ENCODE measurements at places on chromosomes 2 and 18.
A peak's percentile ranks its signal among the peaks of the same experiment; 100 is the strongest.

DNA sequence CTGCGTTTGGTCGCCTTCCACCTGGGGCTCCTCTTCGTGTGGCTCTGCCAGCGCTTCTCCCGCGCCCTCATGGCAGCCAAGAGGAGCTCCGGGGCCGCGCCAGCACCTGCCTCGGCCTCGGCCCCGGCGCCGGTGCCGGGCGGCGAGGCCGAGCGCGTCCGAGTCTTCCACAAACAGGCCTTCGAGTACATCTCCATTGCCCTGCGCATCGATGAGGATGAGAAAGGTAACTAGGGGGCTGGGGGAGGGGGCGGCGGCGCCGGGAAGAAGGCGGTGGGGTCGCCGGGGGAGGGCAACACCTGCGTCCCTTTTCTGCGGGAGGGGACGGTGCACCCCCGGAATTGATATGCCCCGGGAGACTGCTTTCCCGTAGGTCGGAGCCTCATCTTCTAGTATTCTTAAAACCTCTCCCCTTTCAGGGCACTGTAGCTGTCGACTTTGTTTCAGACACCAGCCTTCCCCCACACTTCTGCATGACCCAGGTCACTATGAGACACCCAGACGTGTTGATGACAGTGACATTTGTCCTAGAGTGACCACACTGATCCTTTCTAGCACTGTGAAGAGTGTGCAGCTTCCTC lies 755 bp downstream of the SPAST start:
- peak; percentile 11 for DNase-seq

DNA sequence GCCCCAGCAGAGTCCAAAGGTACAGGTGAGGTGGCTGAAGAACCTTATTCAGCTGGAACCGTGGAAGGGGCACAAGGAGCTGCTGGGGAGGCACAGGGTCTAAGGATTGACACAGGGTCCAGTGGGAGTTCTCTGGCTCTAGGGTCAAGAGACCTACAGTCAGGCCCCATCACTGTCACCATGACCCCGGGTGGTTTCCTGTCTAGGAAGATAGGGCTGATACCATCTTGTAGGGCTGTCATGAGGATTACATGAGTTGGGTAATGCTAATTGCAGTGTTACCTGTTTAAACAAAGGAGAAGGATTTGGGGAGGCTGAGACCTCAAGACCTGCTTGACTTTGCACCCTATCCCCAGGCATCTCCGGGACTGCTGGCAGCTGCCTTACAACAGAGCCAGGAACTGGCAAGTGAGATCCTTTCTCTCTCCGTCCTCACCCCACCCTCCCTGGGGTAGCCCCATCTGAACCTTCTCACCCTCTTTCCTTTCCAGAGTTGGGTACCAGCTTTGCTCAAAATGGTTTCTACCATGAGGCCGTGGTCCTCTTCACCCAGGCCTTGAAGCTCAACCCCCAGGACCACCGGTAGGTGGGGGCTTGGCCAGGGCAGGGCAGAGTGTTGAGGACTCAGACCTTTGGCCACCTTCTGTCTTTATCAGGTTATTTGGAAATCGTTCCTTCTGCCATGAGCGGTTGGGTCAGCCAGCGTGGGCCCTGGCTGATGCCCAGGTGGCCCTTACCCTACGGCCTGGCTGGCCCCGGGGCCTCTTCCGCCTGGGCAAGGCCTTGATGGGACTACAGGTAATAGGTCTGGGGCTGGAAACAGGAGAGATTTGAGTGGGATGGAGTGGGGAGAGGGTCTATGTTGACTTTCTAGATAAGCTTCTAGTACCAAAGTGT lies 7.5 kb downstream of the LBX2 start:
- no peak for DNase-seq

- no peak for DNase-seq
Observed at GRCh38 chr2:86703704-86704361, 16.3 kb upstream of the RMND5A start.

- DNase-seq = no peak
Observed at GRCh38 chr2:73202156-73203054, at the start of gene NOTO. Gene NOTO, plus strand, starts transcription at chr2:73202574. Its CDS starts 93 bp downstream, at chr2:73202667.

- no peak for DNase-seq
Observed at GRCh38 chr2:1246239-1246638, 167.0 kb upstream of the TPO start.

DNA sequence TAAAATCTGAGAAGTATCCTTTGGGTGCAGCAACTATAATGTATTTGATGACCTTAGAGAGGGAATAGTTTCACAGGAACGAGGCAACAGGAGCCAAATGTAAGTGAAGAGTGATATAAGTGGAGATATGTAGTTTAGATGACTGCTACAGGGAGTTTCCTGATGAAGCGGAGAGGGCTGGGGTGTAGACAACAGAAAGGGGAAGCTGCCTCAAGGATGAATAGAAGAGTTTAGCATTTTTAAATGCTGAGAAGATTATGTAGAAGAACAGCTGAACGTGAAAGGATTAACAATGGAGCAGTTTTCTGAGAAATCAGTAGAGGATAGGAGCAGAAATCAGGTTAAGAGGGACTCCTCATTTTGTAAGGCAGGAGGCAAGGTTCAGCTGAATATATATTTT lies 133.3 kb downstream of the LCLAT1 start:
- no peak for DNase-seq

- no peak for DNase-seq
Observed at GRCh38 chr2:88561646-88562388, 65.4 kb downstream of the EIF2AK3 start.

DNA sequence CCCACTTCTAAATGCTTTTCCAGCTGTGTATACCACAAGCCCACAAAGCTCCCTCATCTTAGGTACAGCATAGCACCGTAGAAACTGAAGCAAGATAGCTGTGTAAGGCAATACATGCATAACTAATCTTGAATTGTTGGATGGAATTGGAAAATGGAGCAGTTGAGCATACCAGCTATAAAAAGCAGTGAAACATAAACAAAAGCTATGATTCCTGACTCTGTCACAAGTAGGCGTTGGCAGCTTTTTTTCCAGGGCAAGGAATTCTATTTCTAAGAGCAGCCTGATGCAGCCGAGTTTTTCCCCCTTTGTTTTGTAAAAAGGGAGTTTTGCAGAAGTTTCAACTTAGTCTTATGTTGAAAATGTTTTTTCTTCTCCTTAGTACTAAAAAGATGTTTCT lies 32.4 kb downstream of the MOGAT1 start:
- no peak for DNase-seq

- DNase-seq = no peak
Observed at GRCh38 chr2:238504181-238504931, 77.6 kb downstream of the ASB1 start.

DNA sequence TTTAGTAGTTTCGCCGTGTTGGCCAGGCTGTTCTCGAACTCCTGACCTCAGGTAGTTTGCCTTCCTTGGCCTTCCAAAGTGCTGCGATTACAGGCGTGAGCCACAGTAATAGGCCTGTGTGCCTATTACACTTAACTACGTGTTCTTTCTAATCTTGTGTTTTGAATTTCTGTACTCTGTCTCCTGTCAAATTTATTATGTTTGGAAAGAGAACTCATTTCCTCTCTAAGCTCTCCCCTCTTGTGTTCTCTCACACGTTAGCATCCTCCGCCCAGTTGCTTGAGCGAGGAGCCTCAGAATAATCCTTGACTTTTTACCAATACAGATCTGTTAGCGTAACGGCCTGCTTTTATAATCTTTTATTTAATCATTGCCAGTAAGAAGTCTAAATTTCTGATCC lies 3.7 kb downstream of the ATG16L1 start:
- DNase-seq = no peak

DNA sequence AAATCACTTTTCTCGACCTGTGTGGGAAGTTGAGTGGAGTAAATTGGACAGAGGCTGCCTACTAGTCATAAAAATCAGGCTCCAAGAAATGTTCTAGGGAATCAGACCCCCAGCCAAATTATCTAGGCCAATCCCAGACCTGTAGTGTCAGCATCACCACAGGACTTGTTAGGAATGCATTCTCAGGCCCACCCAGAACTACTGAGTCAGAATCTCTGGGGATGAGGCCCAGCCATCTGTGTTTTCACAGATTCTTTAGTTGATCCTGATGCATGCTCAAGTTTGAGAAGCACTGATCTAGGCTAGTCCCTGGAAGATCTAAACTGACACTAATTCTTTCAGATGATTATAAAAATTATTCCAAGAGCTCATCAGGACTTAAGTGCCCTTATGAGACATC lies 434.0 kb upstream of the MEIS1 start:
- DNase-seq = no peak

DNA sequence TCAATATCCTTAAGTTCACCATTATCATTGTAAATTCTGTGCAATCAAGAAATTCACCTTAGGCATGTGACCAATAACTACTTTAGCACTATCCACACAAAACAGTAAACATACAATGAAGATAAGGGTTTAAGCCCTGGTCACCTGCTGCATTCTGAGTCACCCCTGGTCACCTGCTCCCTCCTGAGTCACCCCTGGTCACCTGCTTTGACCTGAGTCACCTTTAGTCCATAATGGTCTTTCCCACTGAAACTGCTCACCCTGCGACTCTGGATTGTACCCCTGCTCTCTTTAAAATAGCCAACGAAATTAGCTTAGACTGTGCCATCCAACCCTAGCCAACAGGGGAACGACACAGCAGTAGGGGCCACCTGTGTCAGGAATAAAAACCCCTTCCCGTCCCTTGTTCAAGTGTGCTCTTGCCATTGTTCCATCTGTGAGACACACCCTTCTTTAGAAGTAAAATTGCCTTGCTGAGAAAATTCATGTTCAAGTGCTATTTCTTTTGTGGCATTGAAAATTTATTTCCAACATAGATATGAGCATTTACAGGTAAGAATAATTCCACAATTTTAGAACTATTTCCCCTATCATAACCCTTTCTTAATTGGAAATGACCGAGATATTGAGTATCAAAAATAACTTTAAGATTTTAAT lies 902.8 kb downstream of the DSC3 start:
- DNase-seq = no peak

DNA sequence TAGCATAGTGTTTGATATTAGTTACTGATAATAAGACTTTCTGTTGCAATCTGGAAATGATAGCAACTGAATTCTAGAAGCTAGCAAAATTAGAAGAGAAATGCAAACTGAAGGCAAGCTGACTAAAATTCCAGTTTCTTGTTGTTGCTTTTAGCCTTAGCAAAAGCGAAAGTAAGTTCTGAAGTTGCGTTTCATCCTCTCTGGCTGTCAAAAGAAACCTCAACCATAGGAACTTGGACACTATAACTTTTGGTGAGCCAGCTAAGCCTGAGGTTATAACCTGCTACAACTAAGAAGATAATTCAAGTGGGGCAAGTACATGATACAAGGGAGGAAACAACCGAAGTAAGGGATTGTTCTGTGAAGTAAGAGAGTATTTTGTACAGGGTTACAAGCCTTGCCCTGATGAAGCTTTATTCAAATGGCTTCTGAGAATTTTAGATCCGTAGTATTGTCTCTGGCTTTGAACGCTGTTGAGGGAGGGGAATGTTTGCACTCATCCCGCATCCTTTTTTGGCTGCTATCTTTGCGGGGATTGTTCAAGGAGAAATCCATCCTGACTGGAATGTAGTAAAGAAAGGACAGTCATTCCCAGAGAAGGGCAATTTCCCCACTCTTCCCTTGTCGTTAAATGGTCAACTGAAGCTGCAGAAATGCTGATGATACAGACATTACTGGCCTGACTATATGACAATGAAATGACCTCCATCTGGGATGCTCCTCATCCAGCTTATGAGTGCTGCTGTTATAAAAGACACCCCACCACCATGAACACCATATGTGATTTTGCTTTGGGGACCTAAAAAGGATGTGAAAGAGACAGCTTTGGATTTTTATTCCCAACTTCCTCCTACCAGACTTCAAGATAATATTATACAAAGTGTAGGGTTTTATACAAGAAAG lies 7.0 kb upstream of the TMX3 start:
- DNase-seq = no peak

DNA sequence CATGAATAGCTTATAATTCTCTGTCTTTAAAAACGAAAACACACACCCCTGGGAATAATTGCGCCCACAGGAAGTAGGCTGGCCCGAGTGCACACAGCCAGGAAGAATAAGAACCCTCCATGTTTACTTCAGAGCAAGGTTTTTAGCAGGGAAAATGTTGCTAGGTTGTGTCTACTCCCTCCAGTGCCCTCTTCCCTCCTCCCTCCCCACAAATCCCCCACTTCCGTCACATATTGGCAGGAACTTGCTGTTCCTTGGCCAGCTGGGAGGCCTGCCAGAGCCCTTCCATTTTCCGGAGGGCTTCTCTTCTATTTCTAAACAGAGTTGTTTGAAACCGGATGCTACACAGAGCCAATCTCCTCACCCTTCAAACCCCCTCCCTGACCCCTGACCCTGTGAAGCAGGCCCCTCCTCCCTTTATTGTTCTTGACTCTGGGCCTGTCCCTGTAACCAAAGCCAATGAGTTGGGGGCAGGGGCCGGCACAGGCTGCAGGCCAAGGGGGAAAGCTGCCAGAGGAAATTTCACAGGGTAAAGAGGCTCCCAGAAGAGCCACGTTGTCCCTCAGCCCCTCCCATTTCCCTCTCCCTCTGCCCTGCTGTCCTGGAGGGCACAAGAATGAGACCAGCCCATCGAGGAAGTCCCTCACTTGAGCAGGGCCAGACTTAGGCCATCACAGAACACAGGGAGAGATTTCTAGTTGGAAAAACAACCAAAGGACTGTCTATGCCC lies 49.8 kb upstream of the LGALSL start:
- no peak for DNase-seq

- no peak for DNase-seq
Observed at GRCh38 chr2:58553937-58554336, 312.8 kb upstream of the FANCL start.

- no peak for DNase-seq
Observed at GRCh38 chr2:46025676-46026075, 271.5 kb upstream of the EPAS1 start.

DNA sequence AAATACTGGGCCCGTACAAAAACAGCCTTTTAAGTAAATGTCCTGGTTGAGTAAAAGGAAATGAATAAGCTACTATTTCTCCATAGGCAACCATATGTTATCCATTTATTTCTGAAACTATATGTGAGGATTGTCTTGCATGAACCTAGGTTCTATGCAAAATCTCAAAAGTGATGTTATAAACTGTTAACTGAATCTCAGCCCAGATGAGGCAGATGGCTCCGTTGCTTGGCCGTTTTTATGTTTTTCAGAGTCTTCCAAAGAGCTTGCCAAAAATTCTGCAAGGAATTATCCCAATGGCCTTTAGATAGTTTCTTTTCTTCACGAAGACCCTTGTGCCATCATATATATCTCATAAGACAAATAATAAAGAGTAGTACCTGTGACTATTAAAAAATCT lies 1669.5 kb upstream of the DDX18 start:
- no peak for DNase-seq

GRCh38 chr2:136069773-136070172 lies 48.2 kb downstream of the CXCR4 start:
- no peak for DNase-seq

- peak; percentile 47 for DNase-seq
Observed at GRCh38 chr2:197211881-197212342, 98.7 kb downstream of the ANKRD44 start.

GRCh38 chr18:62209046-62209445 lies 22.0 kb downstream of the RELCH start:
- no peak for DNase-seq

- DNase-seq = no peak
Observed at GRCh38 chr2:100818606-100819369, 1.2 kb upstream of the NPAS2 start.

DNA sequence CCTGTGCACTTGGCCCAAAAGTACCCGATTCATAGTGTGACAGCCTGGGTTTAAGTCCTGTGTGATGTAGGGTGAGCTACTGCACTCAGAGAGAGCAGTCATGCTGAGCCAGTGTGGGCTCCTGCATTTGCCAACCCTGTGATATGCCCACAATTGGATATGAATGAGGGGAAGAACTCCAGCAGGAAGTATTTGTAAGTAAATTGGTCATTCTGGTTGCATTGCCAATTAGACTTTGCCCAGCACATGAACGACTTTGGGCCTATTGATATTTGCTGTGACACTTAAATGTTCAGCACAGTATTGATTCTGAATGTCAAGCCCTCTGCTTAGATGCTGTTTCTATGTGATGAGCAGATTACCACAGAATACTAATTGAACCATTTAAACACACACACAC lies 570.9 kb downstream of the PIK3C3 start:
- DNase-seq = no peak

Measured in stimulated activated CD4-positive, alpha-beta T cell treated with anti-CD3 and anti-CD28 coated beads, Interleukin-4, amount 100 ng/mL, for 24 hours (primary cell).